Stimulated activated naive CD4-positive, alpha-beta T cell treated with Interleukin-2 at 50 U/mL for 16 hours (primary cell): ENCODE measurements at places on chromosomes 16 and 17.

GRCh38 chr16:80105160-80105559, 435.6 kb upstream of the DYNLRB2 start:
- no peak for DNase-seq

DNA sequence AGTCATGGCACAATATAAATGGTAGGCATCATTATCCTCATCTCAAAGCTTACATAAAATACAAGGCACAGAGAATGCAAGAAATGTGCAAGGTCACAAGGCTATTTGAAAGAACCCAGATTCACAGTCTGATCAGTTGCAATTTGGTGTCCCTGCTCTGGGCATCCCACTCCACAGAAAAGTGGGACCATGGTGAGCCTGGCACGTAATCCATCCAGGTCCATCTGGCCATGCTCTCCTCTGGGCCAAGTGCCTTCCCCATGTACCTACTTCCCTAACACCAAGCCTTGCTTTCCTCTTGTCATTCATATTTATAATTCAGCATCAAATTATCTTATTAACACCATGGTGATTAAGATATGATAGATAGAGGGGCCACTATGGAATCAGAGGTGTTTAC, 390.0 kb downstream of the CDH11 start:
- no peak for DNase-seq

GRCh38 chr16:4218202-4218601, 23.7 kb downstream of the SRL start:
- DNase-seq = no peak

- no peak for DNase-seq
These were observed 8.4 kb upstream of the LGALS3BP start for GRCh38 chr17:78988152-78988551.

GRCh38 chr16:14193316-14193871, 122.3 kb downstream of the MRTFB start:
- DNase-seq = no peak

DNA sequence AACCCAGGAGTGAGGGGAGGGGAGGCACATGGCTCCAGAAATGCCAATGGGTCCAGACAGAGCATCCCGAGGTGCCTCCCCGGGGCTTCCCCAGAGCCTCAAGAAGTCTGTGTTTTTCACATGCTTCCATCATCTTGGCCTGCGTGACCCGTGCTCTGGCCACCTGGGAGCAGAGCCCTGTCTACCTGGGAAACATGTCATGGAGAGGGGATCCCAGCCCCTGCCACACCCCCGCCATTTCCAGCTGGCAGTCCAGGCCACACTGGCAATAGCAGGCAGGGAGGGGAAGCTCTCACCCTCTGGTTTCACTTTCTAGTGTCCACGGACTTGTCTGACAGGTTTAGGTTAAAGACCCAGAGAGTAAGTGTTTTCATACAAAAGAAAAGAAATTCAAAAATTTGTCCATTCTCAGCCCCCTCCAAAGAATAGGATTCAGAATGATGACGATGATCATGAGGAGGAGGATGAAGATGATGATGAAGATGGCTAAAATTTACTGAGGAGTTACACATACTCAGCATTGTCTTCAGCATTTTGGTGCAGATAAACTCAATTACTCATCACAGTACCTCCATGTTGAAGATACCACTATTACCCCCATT, 9.0 kb downstream of the SMIM5 start:
- DNase-seq = no peak

- DNase-seq = no peak
These were observed 80.8 kb upstream of the CIBAR2 start for GRCh38 chr16:85193115-85193493.

GRCh38 chr16:55955845-55956244, 80.7 kb upstream of the CES5A start:
- no peak for DNase-seq

- no peak for DNase-seq
These were observed 40.9 kb upstream of the BAHCC1 start for GRCh38 chr17:81354252-81354953.

- no peak for DNase-seq
These were observed 62.5 kb downstream of the CYLD start for GRCh38 chr16:50804290-50804907.

DNA sequence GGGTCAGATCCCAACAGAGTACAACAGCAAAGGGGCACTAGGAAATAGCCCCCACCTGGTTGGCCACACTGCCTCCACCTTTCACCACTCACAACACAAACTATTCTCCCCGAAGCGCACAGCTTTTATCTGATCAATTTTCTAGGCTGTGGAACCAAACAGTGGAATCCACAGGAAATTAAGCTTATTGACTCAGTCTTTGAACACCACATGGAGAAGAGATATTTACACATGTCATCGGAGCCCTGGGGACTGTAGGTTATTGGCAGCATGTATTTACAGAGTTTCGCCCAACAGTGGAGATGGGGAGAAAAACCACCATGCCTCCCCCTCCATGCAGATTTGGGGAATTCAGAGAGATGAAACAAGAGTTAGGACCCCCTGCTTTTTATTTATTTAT, 154.8 kb downstream of the XYLT1 start:
- DNase-seq = no peak

- peak; percentile 79 for DNase-seq
These were observed 324.7 kb downstream of the SEC14L1 start for GRCh38 chr17:77465358-77466041.

- DNase-seq = no peak
These were observed 117.7 kb downstream of the CMIP start for GRCh38 chr16:81562174-81562849.

- DNase-seq = no peak
These were observed 4.9 kb upstream of the PGAP6 start for GRCh38 chr16:386641-387156.
